ENCODE measurements at places on chromosomes 1 and 21.

DNA sequence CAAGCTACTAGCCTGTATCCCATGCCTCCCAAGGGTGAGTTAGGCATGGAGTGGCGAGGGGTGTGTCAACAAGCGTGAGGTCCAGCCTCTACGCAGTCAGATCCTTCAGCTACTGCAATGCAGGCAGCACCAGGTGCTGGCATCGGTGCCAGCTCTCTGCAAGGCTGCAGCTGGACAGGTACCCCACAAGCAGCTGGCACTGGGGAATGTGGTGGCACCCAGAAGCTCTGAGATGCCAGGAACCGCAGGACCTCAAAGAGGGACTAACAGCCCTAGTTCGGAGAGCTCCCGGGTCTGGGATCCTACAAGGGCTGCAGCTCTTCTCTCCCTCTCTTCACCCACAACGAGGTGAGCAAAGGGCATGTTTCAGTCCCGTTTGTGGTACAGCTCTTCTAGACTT is 974.5 kb downstream of the LTN1 start:
- DNase-seq: no peak

GRCh38 chr1:8422510-8423268 is 104.8 kb downstream of the SLC45A1 start:
- DNase-seq: peak; percentile 35

- no peak for DNase-seq
These were observed 50.1 kb downstream of the COL18A1 start for GRCh38 chr21:45454926-45455673.

GRCh38 chr1:86750076-86750475 is 45.7 kb downstream of the SH3GLB1 start:
- DNase-seq: no peak

DNA sequence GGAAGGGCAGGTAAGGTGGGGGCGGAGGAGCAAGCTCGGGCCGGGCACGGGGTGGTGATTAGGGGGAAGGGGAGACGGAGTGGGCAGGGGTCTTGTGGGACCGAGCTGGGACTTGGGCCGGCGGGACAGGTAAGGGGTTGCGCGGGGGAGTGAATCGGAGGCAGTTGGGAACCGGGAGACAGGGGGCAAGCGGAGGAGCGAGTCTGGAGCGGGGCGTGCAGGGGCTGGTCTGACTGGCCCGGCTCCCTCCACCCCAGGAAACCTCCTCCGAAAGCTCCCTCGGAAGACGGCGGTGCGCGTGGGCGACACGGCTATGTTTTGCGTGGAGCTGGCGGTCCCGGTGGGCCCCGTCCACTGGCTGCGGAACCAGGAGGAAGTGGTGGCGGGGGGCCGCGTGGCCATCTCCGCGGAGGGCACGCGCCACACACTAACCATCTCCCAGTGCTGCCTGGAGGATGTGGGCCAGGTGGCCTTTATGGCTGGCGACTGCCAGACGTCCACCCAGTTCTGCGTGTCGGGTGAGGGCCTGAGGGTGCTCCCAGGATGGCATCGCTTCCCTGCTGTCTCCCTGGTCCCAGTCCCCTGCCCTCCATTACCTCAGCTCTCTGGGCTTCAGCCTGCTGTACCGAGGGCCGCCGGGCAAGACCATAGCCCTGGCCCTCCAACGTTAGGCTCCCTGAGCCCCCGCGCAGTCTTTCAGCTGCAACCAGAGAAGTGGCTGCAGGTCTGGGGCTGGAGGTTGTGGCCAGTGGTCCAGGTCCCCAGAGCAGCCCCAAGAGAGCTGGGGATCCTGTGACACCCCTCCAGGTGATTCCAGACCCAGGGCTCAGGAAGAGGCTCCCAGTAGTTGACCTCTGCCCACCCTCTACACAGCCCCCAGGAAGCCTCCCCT is 6.3 kb downstream of the OBSCN start:
- no peak for DNase-seq

DNA sequence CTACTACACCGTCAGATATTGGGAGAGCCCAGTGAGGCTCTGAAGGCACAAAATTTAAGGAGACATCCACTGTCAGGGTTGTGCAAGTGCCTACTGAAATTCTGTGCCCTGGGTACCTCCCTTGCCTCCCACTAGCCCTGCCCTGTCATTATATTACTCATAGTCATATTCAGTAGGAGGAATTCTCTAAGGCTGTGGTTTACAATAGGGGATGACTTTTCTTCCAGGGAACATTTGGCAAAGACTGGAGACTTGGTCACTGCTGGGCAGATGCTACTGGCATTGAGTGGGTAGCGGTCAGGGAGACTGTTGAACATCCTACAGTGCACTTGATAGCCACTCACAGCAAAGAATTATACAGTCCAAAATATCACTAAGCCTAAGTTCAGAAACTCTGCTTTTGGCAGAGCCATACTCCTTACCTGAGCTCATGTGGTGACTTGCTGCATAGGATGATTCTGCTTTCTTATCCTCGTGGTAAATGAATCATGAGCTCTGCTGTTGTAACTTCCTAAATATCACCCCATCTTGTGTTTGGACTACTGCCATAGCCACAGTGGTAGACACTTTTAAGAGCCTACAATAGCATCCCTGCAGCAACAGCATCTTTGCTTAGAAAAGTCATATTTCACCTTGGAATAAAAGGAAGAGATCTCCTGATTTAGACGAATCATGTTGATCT is 563.4 kb upstream of the PLXNA2 start:
- DNase-seq: no peak

- DNase-seq: no peak
These were observed 6.9 kb downstream of the CASQ1 start for GRCh38 chr1:160197231-160197630.

DNA sequence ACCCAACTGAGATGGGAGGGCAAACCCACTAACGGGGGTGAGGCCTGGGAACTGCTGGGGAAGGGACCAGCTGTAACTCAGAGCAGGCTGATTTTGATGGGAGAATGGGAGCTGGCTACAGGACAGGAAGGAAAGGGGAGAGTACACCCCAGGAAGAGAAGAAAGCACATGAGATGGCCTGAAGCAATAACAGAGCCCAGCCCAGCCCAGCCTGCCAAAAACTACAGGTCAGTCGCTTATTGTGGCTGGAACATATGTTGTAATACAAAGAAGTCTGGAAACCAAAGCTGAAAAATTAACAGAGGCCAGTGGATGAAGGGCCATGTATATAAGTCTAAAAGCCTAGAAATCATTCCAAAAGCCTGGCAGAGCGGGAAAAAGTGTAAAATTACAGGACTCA is 1.6 kb downstream of the ITLN2 start:
- DNase-seq: no peak

- DNase-seq: no peak
These were observed 29.3 kb downstream of the IFNGR2 start for GRCh38 chr21:33432496-33432895.

DNA sequence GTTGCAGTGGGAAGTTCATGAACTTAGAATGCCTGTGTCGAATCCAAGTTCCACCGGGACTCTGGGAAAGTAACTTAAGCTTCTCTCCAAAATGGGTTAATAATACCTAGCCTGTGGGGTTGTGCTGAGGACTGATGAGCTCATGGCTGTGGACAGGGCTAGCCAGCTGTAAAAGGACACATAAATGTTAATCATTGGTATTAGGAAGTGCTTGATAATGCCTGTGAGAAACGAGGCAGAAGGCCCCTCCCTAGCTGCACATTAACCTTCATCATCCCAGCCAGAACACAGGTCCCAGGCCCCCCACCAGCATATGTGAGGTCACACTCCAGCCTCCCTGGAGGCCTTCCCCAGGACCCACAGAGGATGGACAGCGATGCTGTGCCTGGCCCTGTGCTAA is 789 bp upstream of the GJB4 start:
- no peak for DNase-seq

DNA sequence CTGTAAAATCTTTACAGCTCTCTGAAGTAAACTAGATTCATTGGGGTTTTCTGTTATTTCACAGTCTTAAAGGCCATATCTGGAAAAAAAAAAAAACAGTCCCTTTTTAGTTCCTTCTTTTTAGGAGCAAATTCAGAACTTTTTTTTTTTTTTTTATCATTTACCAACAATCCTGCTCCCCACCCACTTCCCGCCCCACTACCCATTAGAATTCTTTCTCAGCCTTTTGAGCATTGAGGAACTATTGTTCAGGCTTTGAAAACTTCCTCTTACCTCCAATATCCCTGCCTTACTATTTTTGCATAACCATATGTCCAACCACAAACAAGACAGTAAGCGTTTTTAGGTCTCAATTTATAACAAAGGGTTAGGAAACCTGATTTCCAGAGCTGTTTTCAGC is 330.1 kb downstream of the PLPP3 start:
- no peak for DNase-seq

GRCh38 chr1:244964112-244964971 is 100.0 kb upstream of the HNRNPU start:
- DNase-seq: no peak

GRCh38 chr1:208145167-208145566 is 99.0 kb downstream of the PLXNA2 start:
- DNase-seq: no peak

GRCh38 chr1:91796390-91796654 is 89.6 kb downstream of the TGFBR3 start:
- no peak for DNase-seq

DNA sequence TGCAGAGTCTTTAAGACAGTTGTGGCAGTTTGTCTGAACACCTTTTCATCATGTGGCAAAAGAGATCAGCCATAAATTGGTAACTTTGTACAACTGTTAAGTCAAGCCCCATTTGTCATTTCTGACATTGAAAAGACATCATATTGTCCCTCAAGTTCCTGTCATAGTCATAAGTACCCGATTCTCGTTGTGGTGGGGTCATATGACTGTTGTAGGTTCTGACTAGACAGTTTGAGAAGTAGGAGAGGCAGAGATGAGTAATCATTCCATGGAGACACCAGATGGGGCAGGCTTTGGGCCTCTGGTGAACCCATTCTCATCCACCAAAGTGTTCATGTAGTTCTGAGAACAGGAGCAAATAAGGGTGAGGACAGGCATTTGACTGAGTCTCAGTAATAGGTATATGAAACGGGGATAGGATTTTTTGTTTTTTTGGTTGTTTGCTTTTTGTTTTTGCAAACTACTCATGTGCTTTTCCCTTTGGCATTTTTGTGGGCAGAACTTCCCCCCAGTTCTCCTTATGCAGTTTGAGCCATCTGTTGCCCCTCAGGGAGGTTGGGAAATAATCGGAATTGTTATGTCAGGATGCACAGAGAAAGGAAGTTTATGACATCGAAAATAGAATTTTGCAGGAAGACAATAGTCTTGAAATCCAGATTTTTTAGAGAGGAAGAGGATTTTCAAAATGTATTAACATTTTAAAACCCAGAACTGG is 86.9 kb upstream of the KCNE2 start:
- no peak for DNase-seq

- peak; percentile 41 for DNase-seq
These were observed 36.0 kb downstream of the KAZN start for GRCh38 chr1:14634486-14634885.

DNA sequence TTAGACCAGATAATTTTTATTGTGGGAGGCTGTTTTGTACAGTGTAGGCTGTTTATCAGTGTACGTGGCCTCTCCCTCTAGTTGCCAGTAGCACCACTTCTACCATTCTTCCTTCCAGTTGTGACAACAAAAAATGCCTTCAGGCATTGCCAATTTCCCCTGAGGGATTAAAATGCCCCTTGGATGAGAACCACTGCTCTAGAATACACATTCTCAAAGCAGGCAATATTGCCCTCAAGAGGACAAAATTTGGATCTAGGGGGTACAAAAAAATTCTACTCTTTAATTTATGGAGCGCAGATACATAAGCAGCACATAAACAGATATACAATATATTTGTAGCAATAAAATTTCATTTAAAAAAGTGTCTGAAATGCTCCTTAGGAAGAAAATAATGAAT is 674.6 kb downstream of the PTPRC start:
- no peak for DNase-seq

- no peak for DNase-seq
These were observed 898.8 kb upstream of the NEGR1 start for GRCh38 chr1:73181190-73181540.

- DNase-seq: peak; percentile 63
These were observed 39.7 kb downstream of the CAPZB start for GRCh38 chr1:19445417-19446342.

DNA sequence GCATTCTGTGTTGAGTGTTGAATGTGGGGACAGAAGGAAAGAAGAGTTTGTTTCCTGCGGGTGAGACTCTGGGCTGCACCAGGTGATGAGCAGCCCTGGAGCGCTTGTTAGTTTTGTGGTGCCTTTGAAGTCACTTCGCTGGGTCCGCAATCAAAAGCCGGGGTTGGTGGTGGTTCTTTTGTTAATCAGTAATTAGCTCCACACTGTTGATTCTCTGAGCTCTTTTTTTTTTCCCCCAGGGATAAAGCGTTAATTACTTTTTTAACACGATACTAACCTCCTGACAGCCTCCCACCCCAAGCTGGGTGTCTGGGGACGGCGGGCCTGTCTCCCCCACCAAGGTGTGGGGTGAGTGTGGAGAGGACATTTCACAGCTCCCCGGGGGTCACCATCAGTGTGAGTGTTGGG is 56.6 kb downstream of the AGPAT3 start:
- DNase-seq: no peak

GRCh38 chr21:18960306-18960705 is 556.7 kb upstream of the TMPRSS15 start:
- DNase-seq: no peak

DNA sequence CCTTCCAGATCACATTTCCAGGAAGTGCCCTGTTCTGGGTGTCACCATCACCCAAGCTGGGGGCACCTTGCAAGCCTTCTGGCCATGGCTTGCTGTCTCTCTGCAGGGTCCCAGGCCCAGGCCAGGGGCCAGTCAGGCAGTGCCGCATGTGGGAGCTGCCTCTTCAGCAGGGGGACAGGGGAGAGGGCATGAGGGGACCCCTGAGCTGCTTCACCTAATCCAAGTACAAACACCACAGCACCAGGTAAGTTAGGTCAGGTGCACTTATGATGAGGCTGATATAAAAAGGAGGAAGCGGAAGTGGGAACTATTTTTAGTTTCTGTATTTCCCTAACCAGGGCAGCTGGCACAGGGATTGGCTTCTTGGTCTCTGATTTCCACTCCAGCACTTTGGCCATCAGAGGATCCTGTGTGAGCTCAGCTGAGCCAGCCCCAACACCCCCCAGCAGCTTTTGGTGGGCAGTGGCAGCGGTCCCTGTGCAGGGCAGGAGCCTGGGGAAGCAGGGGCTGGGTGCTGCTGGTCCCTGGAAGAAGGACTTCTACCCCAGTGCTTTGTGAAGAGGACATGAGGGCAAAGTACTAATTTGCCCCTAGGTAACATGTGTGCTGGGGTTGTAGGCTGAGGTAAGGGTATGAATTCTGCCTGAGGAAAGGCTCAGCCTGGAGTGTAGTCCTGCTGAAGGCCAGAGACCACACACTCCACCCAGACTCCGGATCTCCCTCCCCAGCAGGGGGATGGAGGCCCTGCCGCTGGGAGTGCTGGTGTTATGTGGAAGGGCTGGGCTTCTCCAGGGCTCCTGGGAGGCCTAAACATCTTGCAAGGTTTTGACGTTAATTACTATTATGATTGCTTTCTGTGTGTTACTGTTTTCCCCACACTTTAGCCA is 3.3 kb upstream of the PCBP3 start:
- no peak for DNase-seq

- no peak for DNase-seq
These were observed 15.4 kb downstream of the VANGL2 start for GRCh38 chr1:160415696-160416290.

DNA sequence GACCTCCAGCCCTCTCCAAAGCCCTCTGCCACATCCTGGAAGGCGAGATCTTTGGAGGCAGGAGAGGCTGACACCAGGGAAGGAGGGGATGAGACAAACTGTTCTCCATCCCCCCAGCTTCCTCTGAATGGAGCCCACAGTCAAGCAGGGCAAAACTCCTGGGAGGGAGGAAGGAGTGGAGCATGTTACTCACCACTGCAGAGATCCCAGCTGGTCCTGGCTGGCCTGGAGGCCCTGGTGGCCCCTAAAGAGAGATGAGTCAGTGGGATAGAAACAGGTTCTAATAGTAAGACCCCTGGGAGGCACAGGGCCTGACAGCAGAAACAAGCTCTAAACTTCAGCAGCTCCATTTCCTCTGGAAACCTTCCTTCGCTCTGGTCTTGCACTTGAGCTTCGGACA is 14.0 kb upstream of the PEF1 start:
- DNase-seq: no peak
